Left forelimb (tissue), 1 donor: ENCODE measurements at places on chromosomes 2 and 18.
A peak's percentile ranks its signal among the peaks of the same experiment; 100 is the strongest.

- DNase-seq, result peak; percentile 64
Measured at GRCh38 chr18:13452388-13452811, 233.8 kb downstream of the LDLRAD4 start.

- peak; percentile 45 for DNase-seq
Measured at GRCh38 chr2:26649992-26650712, 9.0 kb upstream of the CIB4 start.

DNA sequence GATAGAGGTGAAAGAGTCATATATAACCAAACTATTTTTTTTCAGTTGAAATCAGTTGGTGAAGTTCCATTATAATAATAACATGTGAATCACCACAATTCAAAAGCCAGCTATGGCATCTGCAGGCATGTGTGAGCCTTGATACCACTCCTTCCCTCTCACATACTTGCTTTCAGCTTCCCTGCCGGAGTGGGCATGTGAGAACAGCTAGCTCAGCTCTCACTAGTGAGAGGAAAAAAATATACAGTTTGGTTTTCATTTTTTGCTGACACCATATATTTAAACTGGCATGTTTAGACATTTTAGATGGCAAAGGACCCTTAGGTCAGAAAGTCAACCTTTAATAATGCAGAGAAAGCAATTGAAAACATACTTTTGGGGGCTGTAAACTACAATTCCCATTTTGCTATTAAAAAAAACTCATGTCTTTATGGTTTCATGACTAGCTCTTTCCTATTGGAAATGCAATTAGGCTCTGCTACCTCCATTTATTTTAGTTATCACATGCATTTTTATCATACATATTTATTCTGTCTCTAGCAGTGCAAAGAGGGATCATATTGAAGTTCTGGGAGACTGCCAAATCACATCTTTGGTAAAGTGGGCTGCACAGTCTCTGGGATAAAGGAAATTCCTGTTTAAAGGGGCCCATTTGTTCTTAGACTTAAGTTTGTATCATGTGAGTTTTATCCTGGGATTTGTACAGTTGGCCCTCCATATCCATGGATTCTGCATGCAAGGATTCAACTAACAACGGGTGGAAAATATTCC lies 33.2 kb upstream of the SLC40A1 start:
- DNase-seq, result no peak

DNA sequence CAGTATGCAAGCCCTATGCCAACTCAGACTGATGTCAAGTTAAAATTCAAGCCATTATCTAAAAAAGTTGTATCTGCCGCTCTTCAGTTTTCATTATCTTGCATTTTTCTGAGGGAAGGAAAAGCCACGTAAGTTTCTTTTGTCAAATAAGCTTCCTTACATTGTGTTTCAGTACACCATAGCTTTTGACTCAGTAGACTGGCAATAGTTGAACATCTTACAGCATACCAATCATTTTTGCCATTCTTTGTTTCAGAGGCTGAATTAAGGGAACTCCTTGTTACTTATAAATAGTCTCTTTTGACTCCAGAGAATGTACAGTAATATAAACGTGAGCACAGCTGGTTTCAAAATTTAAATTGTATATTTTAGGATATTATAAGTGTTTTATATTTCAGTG lies 120.6 kb downstream of the EHBP1 start:
- DNase-seq, result no peak

DNA sequence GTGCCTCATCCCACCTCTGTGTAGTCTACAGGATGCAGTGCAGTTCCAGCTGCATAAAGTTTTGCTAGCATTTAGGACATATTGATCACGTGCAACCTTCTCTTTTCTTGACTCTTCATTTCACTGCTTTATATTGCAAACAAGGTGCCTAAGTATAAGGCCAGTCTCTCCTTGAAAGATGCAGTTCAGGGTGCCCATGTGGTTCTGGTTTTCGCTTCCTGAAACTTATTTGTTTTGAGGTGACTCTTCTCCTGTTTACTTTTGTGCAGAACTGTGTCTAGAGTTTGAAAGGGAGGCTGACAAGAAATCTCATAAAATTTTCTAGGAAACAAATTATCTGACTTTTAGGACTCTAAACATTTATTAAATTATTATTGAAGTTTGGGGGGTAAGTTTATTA lies 189.9 kb downstream of the UBE2E3 start:
- no peak for DNase-seq

GRCh38 chr2:72851333-72851732 lies 25.5 kb upstream of the EXOC6B start:
- DNase-seq, result no peak

- DNase-seq, result no peak
Measured at GRCh38 chr2:25887624-25888242, 9.4 kb upstream of the ASXL2 start.

- DNase-seq, result no peak
Measured at GRCh38 chr2:231387904-231388724, 7.4 kb upstream of the B3GNT7 start.

DNA sequence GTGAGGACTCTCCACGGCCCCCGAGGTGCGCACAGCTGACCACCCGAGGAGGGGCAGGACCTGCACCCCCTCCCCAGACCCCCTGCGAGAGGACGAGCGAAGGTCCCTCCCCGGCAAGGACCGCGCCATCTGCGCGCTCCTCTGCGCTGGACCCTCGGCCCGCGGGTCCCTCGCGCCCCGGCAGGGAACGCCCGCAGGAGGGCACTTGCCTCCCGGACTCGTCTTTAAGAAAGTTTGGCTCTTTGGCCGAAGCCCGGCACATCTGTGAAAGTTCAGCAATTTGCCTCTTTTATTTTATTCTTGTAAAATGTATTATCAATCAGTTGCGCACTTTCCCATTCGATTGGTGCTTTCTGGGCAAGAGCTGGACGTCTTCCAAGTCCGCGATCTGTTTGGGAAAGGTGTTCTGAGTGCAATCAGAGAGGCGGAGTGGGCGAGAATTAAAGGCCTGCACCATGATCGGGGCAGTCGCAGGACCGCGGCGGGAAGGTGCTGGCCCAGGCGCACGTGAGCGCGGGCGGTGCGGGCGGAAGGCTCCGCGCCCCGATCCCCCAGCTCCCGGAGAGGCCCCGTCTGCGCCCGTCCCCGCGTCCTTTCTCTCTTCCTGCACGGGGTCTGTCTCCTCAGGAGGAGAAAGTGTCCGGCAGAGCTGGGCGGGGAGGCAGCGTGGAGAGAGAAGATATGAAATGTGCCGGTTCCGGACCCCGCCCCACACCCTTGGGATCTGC lies 1.6 kb upstream of the ALKAL2 start:
- DNase-seq, result no peak

- no peak for DNase-seq
Measured at GRCh38 chr2:235563056-235563910, 69.4 kb downstream of the AGAP1 start.

DNA sequence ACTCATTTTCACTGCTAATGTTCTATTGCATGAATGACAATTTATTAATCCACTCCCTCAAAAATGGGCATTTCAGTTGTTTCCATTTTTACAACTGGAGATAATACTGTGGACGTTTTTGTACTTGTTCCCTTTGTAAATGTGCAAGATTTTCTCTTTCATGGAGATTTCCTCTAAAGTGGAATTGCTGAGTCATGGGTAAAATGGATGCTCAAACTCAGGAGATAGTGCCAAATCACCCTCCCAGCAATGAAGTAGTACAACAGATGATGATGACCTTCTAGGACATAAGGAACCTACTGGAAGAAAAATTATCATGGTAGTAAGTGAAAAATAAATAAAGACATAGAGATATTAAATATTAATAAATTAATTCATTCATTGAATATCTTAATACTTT lies 460.8 kb upstream of the CHST9 start:
- DNase-seq, result no peak

DNA sequence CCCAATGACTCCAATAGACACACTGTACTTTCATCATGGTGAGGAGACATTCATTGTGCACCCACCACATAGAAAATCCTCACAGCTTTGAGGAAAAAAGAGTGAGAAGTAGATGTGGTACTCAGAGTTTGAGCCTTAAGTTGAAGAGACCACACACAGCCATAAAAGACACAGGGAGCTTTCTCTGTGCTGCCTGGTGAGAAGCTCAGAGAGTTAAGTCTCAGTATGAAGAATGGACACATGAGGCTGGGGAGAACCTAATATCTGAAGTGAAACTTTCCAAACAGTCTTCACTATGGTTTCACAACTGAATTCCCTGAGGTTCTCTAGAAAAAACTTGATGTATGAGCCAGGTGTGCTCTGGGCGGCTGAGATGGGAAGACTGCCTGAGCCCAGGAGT lies 237.9 kb downstream of the NBAS start:
- DNase-seq, result no peak

- DNase-seq, result no peak
Measured at GRCh38 chr2:42450136-42450535, 43.6 kb downstream of the KCNG3 start.
